ENCODE measurements at places on chromosomes 13 and 19.

GRCh38 chr19:35901854-35902661, at the start of gene HCST:
TSS of gene HCST (plus strand) at chr19:35902529. CDS start at chr19:35902594, 65 bp downstream.
- no peak for DNase-seq

DNA sequence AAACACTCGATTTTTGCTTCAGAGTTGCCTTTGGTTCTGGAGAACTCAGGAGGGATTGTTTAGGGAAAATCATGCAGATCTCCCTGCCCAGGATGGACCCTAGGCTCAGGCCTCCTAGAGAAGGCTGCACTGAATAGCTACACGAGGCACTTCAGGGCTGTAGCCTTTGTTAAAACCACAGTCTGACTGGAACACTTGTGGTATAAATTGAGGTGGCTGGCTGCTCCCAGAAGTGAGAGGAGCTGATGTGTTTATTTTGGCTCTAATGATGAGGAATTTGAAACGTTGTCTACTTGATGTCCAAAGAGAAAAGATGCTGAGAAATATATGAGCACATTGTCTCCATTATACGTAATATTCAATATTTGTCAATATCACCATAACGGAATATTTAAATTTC, 762.1 kb upstream of the ARGLU1 start:
- no peak for DNase-seq

DNA sequence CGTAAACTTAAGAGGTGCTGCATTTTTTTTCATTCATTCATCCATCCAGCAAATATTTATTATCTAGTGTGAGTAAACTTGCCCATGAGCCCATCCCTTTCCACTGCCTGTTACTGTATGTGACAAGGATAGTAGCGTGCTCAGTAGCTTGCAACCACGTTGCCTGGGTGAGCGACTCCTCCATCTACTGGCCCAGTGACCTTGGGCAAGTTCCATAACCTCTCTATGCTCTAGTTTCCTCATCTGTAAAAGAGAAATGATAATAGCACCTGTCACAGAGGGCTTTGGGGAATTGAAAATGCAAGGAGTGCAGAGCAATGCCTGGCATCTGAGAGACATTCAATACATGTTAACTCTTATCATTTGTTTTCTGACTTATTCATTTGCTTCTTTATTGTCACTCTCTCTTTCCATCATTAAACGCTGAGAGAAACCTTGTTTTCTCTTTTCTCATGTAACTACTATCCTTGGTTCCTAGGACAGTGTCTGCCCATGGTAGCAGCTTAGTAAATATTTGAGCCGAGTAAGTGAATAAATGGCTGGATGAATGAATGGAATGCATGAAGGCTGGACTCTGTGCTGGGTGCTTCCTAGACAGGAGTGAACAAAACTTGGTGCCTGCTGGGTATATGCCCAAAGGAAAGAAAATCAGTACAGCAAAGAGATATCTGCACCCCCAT, 19.9 kb downstream of the LRCH1 start:
- no peak for DNase-seq

- DNase-seq, result no peak
These were observed 52.5 kb downstream of the KLF5 start for GRCh38 chr13:73111331-73111730.

DNA sequence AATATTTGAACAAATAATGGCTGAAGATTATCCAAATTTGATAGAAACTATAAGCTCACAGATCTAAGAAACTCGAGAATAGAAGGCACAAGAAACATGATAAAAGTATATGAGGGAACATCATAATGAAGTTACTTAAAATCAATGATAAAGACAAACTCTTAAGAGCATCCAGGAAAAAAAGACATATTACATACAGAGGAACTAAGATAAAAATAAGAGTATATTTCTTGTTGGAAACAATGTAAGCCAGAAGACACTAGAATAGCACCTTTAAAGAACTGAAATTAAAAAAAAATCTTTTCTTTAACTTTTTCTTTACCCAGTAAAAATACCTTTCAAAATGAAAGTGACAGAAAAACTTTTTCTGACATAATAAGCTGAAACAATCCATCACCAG, 356.4 kb downstream of the DNAJC15 start:
- DNase-seq, result no peak

DNA sequence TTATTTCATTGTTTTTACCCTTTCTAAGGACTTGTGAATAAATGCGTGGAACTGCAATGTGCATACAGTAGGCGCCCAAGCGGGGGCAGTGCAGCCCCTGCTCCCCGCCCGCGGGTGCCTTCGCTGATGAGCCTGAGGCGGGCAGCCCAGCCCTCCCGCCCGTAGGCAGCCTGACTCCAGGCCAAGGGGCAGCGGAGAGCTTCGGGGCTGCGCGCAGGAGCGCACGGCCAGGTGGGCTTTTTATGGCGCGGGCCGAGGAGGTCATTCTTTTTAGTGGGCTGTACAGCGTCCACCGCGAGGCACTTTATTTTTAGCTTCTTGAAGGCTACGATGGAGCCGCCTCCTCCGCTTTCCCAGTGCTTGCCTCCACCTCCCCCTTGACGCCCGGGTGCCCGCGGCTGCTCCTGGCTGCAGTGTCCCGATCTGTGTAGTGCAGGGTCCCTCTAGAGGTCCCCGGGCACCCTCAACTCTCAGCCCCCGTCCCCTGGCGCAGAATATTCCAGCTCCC, 60.5 kb downstream of the CCNE1 start:
- no peak for DNase-seq

DNA sequence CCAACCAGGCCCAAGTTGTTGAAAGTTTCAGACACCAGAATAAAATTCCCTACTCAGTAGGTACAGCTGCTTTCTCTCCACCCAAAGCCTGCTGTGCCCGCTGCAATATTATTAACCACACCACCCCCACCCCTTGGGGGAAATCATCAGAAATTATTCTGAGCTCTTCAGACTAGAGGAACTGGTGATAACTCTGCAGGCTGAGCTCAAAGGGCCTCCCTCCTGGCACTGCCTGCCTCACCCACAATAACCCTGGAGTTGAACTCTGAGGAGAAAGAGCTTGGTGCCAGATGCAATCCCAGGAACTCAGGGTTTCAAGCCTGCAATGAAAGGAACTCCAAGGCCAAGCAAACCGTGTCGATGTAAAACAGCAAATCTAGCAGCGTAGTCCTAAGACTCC, 381.7 kb upstream of the ZNF507 start:
- no peak for DNase-seq

DNA sequence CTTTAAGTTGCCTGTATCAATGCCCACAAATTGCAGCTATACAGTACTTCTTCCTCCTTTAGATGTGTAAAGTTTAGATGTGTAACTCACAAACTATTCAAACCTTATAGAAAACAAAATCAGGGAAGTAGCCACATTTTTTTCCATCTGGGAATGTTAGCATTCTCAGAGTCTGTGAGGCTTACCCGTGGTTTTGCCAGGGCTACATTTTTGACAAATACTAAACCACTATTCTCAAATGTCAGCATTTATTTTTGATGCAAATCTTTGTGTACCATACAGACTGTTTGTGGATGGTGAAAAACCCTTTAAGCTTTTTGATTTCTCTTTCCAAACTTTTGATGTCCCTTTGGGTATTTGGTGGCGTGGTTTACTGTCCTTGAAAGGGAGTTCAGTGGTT, 216.4 kb downstream of the POSTN start:
- no peak for DNase-seq

- peak; percentile 50 for DNase-seq
These were observed 135.7 kb upstream of the SERP2 start for GRCh38 chr13:44237881-44238421.

DNA sequence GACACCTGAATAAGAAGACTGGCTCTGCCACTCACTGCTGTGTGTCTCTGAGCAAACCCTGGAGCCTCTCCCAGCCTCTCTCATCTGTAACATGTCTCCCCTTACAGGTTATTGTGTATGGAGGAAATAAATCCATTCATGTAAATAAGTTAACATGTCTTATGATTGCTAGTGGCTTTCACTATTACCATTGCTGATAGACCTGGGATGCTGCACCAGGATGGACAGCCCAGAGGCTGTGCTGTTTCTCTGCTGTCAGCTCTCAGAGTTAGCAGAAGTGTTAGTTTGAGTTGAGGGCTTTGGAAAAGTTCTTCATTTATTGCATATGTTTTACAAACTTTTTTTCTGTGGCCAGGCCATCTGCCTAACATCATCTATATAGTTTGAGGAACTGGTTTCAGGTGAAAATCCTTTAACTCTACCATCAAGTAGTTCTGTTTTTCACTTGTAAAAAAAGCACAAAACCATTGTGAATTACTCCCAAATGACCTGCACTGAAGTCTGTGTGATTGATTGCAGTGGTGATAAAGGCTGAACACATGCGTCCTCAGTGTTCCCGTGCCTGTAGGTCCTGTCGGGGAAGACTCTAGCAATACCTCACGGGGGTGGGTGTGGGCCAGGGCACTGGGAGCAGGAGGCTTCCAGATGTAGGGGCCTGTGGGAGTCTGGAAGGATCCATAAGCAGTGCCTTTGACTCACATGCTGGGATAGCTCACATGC, 24.6 kb downstream of the MPHOSPH8 start:
- DNase-seq, result no peak

DNA sequence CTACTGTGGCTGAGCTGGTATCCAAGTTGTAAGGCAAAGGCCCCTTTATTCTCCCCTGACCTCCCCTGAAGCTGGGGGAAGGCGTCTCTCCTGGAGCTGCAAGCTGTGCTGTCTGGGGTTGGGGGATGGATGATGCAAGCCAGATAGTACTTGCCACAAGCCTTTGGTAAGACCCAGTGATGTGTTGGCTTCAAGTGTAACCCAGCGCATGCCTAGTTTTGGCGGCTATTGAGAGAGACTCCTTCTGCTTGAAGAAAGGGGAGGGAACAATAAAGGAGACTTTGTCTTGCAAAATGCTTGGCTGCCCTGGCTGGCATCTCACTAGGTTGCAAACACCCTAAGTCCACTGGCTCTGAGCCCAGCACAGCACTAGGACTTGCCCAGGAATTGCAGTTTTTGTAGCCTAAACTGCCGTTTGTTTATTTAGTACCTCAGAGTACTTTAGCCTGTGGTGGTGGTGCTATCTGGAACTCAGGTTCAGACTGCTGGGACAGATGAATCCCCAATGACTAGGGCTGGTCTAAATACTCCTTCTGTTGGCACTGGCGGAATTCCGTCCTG, 108.2 kb downstream of the TNFSF13B start:
- DNase-seq, result no peak

DNA sequence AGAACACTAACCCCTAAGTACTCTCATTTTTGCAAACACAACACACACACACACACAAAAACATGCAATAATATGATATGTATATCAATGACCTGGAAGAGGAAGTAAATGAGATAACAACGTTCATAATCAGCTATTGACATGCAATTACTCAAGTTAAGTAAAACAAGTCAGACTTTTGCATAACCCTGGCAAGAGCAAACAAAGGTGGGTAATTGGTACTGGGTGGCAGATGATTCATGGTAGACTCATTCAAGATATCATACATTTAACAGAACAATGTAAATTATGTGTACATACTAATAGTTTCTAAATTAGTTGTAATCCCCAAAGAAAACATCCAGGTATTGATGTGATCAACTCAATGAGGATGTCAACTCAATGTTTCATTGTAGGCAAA, 508.8 kb downstream of the DACH1 start:
- no peak for DNase-seq

DNA sequence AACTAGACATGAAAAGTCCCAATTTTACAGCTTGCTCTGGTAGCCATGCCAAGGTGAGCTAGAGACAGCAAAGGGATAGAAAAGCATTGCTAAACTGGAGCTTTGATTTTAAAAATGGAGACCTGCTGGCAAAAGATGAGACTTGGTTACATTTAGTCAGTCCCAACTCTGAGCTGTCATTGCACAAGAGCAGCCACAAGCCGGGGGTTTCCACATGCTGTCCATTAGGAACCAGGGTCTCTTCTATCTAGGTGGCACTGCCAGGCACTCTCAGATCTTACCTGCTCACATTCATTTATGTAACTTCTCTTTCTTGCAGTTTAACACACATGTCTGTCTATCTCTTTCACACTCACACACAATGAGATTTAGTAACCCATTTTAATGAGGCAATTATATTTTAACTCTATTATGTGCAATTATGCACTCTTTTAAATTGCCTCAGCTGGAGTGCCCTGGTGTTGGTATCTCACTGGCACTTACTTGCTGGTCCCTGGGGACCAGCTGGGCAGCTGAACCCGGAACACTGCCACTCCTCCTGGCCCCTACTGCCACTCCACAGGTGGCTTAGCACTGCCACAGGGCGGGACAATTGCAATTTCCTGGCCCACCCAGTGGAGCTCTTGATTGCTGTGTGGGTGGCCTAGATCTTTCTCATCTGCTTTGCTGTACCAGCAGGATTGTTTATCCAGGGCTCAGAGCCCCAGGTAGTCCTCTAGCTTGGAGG, 112.5 kb downstream of the COG6 start:
- no peak for DNase-seq

DNA sequence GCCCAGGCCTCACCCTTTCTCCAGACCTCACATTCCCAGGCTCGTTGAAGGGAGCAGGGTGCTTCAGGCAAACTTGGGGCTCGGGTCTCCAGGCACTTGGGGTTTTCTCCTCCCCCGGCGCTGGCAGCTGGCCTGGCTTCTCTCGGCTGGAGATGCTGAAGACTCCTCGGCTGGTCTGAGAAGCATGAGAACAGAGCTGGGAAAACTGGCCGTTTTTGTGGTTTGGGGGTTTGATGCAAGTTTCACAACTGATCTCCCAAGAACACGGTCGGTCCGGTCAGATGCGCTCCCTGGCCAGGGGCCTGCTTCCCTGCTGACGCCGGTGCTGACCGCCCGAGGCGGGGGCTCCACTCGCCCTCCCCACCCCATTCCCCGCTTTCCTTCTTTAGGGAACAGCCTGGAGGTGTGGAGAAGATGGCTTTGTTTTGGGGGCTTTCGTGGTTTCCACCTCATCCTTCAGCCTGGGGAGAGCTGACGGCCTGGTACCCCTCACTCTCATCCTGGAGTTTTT, 35.3 kb downstream of the CEBPA start:
- DNase-seq, result no peak

All from AG09319 (cell line).